ENCODE measurements at places on chromosomes 2 and 18.

DNA sequence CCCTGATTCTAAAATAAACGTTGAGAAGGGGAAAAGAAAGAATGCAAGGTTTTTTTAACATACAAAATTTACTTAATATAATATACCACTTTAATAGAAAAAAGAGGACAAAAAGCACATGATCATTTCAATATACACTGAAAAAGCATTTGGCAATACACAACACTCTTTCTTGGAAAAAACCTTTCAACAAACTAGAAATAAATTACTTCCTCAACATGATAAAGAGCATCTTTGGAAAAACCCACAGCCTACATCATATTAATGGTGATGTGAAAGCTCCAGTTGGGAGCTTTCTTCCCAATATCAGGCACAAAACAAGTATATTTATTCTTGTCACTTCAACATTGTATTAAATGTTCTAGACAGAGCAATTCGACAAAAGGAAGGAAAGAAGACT is 3.0 kb upstream of the POLR1B start:
- no peak for DNase-seq

DNA sequence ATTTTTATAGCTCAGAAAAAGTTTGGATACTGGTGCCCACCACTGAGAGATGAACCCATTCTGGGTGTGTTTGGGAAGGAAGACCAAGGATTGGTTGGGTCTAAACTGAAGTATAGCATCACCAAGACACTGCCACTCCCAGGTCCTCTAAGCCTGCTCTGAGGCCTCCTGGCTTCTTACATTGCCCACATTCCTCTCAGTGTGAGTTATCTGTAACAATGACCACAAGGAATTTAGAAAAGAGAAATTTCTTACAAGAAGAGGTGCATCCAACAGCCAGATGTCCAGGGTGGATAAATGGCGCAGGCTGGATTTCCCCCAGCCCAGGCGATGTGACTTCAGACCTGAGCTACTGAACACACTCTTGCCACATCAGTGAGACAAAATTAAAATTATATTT is 1.6 kb upstream of the GPR45 start:
- no peak for DNase-seq

DNA sequence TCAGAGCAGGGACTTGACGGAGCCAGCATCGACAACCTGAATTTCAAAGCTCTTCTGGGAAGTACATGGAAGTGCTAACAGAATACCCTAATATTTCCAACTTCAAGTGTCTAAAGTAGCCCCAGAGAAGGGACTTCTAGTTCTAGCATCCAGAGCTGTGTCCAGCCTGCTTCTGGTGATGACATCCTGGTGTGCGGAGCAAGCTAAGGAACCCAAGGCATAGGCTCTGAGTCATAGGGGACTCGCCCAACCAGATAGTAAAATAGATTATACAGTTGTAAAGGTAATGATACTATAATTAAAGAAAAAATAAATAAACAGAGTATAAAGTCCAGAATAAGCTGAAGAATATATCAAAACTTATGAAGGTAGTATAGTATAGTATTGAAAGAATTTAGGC is 108.1 kb upstream of the SERPINE2 start:
- no peak for DNase-seq

DNA sequence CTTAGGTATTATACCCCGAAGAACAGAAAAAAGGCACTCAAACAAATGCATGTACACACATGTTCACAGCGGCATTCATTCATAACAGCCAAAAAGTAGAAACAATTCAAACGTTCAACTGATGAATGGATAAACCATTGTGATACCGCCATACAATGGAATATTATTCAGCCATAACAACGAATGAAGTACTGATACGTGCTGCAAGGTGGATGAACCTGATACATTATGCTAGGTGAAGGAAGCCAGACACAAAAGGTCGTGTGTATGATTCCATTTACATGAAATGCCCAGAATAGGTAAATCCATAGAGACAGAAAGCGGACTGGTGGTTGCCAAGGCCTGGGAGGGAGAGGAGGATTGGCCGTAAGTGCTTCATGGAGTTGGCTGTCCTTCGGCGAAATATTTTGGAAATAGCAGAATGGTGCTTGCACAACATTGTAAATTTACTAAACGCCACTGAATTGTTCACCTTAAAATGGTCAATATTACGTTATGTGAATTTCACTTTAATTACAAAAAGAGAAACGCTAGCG is 750 bp upstream of the RMP24 start:
- DNase-seq = no peak

DNA sequence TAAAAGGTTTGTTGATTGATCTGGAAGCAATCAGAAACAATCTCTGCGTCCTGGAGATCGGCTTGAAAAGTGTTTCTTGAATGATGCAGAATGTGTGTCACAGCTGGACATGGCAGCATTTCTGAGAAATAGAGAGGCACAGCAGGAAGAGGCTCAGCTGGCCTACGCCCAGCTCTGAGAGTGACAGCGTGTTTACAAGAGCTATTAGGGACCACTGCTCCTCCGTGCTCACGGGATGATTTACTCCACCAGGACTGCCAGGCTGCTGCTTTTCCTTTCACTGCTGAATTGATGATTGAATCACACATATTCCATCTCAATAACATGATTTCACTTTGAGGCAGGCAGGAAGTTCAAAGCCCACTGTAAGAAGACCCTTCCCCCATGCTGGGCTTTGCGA is 62.8 kb downstream of the GALNT14 start:
- DNase-seq = no peak

GRCh38 chr2:218834685-218835084 is 3.1 kb upstream of the PRKAG3 start:
- no peak for DNase-seq

DNA sequence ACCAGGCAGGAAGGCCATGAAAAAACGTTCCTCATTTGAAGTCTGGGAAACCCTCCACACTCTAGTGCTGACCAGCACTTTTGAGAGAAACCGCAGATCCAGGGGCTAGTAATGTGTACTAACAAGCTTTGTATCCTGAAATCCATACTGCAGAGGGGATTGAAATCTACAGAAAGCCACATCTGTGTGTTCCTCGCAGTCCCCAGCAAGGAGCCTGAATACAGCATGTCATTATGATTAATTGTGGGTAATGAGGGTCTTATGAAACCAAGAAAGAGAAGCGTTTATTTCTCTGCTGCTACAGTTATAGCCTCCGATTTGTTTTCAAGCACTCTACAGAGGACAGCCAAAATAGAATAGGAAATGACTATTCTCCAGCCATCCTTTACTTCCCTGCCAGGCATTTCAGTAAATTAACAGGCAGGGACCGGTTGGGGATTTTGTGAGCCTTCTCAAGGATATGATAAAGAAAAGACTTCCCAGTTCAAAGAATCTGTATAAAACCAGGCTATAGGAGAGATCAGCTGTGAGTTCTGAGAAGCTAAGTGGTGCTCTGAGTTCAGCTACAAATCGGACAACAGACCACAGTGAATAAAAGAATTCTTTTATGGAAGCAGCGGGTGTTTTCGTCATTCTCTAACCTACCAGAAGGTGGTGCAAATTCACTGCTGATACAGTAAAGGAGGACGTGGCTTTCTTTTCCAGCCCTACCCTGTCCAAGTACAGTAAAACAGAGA is 133.4 kb downstream of the INSIG2 start:
- DNase-seq = no peak

- DNase-seq = no peak
Measured at GRCh38 chr2:215998636-215999035, 14.7 kb downstream of the MREG start.

GRCh38 chr18:12336887-12337286 is 28.8 kb downstream of the TUBB6 start:
- DNase-seq = no peak

DNA sequence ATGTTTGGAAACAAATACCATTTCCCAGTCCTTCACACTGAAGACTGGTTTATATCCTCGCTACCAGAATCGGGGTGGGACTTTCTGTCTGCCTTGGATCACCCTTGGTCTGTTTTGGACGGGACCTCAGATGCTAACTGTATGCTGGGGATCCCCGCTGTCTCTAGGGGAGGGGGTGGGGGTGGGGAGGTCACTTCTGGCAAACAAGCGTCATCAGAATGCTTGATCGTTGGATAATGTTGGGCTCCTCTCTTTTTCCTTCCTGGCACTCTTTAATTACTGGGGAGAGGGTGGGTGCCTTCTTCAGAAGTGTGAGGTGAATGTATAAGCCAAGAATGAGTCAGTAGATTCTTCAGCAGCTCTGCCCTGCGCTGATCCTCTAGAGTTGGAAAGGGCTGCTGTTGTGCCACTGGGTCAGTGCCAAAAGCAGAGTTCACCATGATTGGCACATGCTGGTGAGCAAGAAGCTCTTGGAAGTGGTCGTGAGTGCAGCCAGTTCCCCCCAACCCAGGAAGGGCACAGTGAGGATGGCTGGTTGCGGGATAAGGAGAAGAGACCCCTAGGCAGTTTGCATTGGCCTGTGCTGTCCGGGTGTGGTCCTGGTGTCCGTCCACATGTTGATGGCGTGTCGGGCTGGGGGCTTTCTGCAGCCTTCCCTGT is 32.2 kb downstream of the DGKD start:
- no peak for DNase-seq

GRCh38 chr18:8937160-8938094 is 165.1 kb upstream of the NDUFV2 start:
- DNase-seq = no peak

GRCh38 chr2:84389794-84390193 is 69.3 kb downstream of the SUCLG1 start:
- DNase-seq = no peak

- DNase-seq = peak; percentile 2
Measured at GRCh38 chr2:189412330-189412953, 28.8 kb upstream of the WDR75 start.

All from stimulated activated CD8-positive, alpha-beta memory T cell treated with anti-CD3 and anti-CD28 coated beads, Interleukin-2, amount 100 ng/mL, for 1 hour (primary cell).